ENCODE measurements at places on chromosomes 11 and 22.

GRCh38 chr11:83008581-83008923 lies 63.1 kb downstream of the RAB30 start:
- no peak for DNase-seq

DNA sequence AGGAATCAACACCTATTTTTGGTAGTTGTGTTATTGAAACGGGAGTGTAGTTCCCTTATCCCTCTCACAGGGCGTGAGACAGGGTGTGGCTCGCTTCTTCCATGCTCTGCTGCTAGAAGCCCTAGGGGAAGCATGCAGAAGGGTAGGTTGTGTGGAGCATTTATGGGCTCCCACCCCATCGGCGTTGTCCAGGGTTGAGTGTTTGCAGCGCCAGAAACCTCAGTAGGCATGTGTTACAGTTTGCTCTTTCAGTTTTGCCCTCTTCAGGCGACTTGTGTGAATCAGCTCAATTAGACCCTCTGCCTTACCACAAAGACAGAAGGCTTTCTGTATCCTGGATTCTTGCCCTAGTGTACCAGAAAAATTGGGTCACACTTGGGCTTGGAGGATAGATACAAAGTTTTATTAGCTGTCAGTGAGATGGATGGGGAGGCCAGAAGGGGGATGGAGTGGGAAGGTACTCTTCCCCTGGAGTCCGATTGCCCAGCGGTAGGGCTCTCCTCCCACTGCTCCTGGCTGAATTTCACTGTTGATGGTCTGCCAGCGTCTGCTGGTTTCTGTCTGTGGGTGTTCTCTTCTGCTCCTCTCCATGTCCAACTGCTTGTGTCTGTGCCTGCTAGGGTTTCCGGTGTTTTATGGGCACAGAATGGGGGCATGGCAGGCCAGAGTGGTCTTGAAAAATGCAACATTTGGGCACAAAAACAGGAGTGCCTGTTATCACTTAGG lies 358.3 kb upstream of the CTSC start:
- DNase-seq, result no peak

GRCh38 chr11:113308601-113309000 lies 5.8 kb upstream of the TTC12 start:
- DNase-seq, result no peak

- DNase-seq, result no peak
Observed at GRCh38 chr11:57294225-57295131, 30.3 kb downstream of the TNKS1BP1 start.

- DNase-seq, result no peak
Observed at GRCh38 chr22:30989474-30989873, 20.4 kb downstream of the TUG1 start.

DNA sequence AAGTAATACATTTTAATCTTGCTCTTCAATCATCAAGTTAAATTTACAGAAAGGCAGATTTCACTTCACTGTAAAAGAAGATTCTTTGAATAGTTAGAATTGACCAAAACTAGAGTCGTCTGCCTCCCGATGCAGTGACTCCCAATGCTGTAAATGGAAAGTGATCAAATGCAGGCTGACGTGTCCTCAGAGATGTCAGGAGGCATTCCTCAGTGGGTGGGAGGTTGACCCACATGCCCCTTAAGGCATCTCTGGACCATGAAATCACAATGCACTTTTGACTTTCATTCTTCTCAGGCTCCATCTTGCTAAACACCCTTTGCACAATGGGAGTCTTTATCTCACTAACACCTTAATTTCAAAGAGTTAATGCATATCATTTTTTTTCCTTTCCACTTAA lies 19.0 kb upstream of the CECR2 start:
- no peak for DNase-seq

GRCh38 chr11:99979042-99979441 lies 708.0 kb upstream of the ARHGAP42 start:
- no peak for DNase-seq

GRCh38 chr11:63917692-63918506 lies 935 bp upstream of the RCOR2 start:
- no peak for DNase-seq

GRCh38 chr11:79314906-79315689 lies 125.7 kb downstream of the TENM4 start:
- no peak for DNase-seq

DNA sequence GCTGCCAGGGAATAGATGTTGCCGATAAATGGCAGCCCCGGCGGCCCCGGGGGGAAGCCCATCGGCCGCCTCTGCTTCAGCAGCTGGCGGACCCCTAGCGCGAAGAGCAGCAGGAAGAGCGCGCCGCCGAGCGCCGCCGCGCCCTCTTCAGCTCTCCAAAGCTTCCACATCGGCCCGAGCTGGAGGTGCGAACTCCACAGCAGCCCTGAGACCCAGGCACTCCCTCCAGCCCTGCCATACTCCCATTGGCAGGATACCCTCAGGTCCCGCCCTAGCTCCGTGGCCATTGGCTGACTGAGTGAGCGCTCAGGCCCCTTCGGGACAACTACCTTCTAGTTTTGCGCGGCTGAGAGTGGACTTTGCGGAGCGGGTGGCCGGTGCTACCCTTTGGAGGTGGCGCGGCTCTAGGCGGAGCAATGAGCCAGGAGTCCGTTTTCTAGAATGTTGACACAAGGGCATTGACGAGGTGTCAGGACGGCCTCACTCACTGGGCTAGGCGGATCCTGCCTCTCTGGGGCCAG lies at the start of gene CYP2R1:
TSS of gene CYP2R1 (minus strand) at position 196 of the 521 bp plus-strand sequence. CDS start at position 170, 26 bp downstream.
- peak; percentile 95 for DNase-seq

GRCh38 chr11:68311160-68312116 lies 953 bp upstream of the LRP5 start:
- DNase-seq, result no peak

DNA sequence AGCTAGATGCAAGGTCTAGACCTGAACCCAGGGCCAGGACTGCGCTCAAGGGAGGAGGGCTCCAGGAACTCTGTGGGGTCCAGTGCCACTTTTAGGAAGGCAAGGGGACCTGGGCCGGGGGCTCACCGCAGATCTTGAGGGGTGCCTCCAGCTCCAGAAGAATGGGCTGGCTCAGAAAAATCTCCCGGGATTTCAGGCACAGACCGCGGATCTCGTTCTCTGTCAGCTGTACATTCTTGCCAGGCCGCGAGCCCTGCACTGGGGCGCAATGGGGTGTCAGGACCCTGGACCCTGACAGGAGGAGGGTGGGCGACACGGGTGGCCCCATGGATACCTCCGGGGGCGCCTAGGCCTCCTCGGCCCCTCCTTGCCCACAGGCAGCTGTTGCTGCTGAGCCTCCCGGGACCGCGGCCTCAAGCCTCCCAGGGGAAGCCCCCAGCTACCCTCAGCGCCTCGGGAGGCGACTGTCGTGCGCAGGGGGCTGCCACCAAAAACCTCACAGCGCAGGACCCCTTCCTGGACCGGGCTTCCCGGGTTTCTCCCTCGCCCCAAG lies 640 bp downstream of the PPP1CA start:
- no peak for DNase-seq

- DNase-seq, result no peak
Observed at GRCh38 chr11:79026803-79027445, 413.9 kb downstream of the TENM4 start.
